ENCODE measurements at places on chromosomes 16 and 17.

DNA sequence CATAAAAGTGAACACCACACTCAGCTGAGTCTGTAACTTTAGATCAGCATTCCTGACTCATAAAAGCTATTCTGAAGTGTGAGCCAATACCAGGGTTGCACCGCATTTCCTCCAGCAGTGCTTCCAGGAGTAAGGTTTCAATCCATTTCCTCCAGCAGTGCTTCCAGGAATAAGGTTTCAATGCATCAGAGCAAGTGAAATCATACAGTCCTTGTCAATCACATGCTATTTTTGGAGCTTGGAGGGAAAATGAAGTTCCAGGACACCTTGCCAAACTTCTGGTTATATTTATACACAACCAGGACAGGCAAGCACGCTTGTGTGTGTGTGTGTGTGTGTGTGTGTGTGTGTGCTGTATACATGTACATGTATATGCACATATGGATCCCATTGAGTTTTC is 327.6 kb downstream of the GRIN2A start:
- no peak for DNase-seq

DNA sequence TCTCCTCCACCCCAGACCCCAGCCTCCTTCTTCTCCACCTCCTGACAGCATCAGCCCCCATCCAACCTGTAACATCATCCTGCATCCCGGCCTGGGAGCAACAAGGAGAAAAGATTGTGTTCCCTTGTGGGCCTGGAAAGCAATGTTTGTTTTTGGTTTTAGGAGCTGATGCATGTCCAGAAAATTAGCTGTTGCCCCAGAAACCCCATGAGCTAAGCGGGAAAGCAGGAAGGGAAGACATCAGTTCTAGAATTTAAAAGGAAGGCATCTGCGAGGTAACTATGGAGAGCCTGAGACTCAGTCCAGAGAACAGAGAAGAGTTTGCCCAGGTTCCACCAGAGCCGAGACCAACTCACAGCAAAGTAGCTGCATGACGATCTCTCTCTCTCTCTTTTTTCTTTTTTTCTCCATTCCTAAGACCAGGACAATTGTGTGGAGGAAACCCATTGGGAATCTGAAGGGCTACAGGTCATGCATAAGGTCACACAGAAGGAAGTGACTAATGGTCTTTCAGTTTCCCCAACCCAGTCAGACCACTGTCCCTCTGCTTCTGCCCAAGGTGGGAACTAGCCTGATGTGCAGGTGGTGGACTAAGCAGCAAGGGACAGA is 124.4 kb downstream of the SLC39A11 start:
- DNase-seq = no peak

GRCh38 chr17:80668375-80669148 is 123.9 kb downstream of the RPTOR start:
- DNase-seq = no peak

DNA sequence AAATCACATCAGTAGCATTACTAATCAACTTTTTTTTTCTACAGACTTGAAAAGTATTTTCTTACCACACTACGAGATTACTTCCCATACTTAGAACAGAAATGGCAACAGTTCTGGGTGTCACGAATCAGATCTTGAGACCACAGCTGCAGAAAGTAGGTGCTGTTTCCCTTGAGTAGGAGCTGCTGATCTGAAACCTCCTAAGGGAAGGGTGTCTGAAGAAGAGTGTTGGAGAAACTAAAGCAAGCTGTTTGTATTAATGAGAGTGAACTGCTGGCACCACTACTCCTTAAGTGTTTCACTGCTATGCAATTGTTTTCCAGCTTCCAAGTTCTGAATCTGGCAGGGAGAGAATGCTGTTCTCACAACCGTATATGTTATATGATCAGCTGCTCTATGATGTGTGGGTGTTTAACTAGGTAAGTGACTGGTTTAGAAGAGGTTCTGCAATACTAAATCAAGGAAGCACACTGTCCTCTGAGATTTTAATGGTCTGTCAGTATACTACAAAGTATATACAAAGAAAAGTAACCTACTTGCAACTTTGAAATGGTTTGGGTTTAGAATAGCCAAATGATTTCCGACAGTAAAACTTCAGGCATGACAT is 3.3 kb downstream of the ZNF652 start:
- DNase-seq = no peak

DNA sequence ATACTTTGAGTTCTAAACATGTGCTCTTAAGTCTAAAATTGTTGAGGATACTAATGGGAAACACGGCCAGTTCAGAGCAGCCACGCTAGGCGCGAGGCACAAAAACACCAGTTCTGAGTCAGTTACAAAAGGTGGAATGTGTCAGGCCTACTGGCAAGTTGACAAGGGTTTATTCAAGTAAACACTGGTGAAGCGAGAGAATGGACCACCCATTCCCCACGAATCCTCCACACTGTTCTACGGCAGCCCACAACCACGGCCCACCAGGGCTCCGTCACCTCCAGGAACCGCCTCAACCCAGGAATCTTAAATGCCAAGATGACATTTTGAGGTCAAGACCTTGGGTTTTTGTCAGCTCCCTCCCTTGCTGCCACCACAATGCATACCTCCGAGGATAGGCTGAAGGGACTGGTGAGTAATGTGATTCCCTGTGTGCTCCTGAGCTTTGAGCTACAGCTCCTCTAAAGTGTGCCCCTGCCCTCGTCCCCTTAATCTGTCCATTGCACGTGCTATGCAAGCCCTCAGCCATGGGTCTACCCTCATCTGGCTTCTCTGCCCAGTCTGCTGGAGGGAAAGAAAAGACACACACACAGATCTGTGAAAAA is 28.5 kb upstream of the TRAP1 start:
- DNase-seq = no peak

DNA sequence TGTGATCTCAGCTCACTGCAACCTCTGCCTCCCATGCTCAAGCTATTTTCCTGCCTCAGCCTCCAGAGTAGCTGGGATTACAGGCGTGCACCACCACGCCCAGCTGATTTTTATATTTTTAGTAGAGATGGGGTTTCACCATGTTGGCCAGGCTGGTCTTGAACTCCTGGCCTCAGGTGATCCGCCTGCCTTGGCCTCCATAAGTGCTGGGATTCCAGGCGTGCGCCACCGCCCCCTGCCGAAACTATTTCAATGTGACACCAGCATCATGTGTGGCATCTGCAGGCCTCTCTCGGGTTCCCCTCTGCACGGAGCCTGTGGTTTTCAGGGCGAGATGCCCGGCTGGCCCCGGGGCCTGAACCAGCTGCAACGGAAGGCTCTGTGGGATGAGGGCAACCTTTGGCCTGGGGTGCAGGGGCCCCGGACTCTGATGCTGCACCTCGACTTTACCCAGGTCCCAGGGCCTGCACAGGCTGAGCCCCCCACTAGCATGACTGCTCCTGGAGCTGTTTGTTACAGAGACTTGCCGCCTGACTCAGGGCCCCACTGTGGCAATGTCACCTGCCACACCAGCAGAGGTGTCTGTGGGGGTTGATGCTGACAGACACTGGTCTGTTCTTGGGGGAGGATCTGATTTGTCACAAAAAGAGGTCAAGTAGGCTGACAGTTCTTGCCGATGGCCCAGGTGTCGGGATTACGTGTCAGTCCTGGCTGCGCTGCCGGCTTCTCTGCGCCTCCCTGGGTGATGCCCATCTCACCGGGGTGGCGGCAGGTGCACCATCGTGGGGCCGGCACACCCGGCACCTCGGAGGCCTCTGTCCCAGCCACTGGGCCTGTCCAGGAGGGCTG is 8.6 kb upstream of the TEX19 start:
- peak; percentile 43 for DNase-seq

GRCh38 chr17:5329784-5330557 is 47.9 kb downstream of the RABEP1 start:
- DNase-seq = no peak

GRCh38 chr17:79340333-79341221 is 266.0 kb downstream of the ENGASE start:
- no peak for DNase-seq

- no peak for DNase-seq
Measured at GRCh38 chr16:4744555-4745273, 10.4 kb downstream of the DNAAF8 start.

- DNase-seq = no peak
Measured at GRCh38 chr16:52470585-52470984, 76.4 kb downstream of the TOX3 start.

- no peak for DNase-seq
Measured at GRCh38 chr16:65154321-65154720, 32.5 kb upstream of the CDH11 start.

DNA sequence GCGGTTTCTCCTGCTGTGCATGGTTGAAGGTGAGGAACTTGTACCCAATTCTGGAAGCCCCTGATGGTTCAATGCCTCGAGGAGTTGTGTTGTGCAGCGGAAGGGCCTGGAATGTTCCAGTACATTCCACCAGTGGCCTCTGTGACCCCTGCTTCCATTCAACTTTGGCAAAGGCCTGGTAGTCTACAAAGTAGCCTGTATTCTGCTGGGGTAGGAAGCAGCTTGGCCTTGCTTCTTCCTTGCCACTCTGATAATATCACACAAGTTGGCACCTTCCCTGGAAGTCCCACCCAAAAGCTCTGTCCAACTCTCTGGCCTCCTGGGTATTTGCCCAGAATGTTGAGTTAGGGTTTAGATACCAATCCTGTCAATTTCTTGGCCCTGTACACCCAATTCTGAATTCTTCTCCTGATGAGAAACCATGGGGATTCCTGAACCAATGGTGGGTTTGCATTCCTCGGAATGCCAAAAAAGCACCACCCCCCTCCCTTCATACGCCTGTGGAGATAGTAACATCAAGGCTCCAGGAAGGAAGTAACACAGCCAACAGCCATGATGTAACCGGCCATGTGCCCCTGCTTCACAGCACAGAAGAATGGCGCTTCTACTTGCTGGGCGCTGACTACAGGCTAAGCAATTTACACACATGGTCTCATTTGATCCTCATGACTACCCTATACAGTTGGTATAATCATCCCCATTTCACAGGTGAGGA is 11.8 kb upstream of the FAM117A start:
- DNase-seq = no peak

GRCh38 chr17:28724500-28725165 is 1.4 kb downstream of the TLCD1 start:
- no peak for DNase-seq

DNA sequence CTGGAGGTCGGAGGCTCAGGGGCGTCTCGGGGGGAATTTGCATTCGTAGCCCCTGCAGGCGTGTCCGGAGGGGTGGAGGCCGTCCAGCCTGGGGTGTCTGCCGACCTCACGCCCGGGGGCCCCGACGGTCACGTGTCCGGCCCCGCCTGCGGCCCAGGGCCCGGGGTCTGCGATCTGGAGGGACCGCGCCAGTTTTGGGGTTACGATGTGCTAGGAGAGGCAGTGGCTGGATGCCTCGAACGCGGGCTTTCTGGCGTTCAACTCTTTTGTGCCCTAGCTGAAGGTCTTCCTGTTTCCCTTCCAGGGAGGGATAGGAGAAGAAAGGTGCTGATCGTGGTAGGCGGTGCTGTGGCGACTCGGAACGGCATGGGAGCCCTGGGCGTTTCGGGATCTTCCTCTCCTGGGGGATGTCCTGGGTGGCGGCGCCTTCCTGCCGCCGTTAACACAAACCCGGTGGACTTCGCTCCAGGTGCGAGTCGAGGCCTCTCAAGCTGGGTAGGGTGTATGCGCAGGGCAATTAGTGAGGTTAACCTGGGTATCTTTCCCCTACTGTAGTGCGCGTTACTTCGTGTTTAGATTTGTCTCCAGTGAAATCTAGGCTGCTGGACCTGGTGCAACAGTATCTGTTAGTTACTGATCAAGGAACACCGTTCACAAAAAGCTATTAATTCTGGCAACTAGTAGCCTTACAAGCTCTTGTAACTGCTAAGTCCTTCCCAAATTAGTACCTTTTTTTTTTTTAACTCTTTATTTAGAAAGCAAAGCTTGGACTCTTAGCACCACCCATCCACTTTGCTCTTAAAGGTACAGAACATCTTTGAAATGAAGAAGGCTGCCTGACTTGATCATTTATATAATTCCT is 1.3 kb downstream of the AKAP1 start:
- DNase-seq = no peak

GRCh38 chr17:70787721-70788300 is 618.5 kb downstream of the KCNJ2 start:
- DNase-seq = no peak

GRCh38 chr16:4654011-4654963 is 29.7 kb downstream of the MGRN1 start:
- DNase-seq = no peak

- no peak for DNase-seq
Measured at GRCh38 chr17:66527335-66527734, 224.9 kb downstream of the PRKCA start.

DNA sequence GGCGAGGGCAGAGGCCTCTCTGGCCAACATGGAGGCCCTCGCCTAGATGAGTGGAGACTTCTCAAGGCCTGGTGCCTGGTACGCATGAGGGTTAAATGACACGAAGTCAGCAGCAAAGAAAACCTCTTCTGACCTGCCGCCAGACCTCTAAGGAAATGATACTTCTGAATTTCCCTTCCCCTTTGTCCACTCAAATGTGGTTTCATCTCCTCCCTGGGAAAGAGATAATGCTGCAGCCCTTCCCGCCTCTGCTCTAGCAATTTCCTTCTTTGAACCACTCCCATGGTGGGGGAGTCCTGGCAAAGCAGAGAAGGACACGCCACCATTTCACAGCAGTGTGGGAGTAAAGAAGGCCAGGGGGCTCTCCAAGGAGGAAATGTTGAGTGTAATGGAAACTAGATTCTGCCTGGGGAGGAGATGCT is 65.7 kb upstream of the BCAR1 start:
- no peak for DNase-seq

DNA sequence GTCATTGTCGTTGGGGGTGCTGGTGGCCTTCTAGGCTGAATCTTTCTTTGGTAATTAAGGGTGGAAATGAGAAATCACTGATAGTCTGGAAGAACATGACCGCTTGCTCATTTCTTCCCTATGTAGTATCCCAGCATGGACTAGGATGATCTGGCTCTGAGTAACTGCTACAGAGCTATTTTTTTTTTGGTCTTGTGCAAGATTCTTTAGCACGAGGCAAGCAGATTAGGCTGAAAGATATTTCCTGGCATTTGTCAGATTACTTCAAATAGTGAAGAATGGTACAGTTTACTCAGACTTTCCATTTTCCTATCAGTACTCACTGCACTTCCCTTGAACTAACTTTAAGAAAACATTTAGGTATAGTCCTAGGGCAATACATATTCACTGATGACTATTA is 89.0 kb downstream of the SYCE1L start:
- no peak for DNase-seq

- no peak for DNase-seq
Measured at GRCh38 chr17:74297941-74298340, 23.9 kb downstream of the DNAI2 start.

DNA sequence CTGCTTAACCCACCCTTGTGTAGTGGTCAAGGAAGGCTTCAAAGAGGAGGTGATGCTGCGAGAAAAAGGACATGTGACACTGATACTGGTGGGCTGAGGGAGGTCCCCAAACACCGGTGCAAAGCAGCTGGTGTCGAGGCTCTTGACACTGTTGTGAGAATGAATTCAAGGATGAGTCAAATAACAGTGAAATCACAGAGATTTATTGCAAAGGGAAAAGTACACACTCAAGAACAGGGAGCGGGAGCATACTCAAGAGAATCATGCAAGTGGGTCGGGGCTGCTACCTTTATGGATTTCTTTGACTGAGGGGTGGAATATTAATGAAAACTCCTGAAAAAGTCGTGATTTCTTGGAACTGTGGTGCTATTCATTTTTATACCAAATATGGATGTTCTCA is 31.1 kb downstream of the TMEM132E start:
- DNase-seq = no peak

- DNase-seq = peak; percentile 51
Measured at GRCh38 chr16:30761427-30761927, 385 bp downstream of the CFAP119 start.

Data from PC-9 (cell line).